ENCODE measurements at places on chromosomes 3 and 15. TPM values are rescaled to one million over a fixed set of nuclear protein-coding genes. Genes with fewer than 3 reads are reported as not detected.

DNA sequence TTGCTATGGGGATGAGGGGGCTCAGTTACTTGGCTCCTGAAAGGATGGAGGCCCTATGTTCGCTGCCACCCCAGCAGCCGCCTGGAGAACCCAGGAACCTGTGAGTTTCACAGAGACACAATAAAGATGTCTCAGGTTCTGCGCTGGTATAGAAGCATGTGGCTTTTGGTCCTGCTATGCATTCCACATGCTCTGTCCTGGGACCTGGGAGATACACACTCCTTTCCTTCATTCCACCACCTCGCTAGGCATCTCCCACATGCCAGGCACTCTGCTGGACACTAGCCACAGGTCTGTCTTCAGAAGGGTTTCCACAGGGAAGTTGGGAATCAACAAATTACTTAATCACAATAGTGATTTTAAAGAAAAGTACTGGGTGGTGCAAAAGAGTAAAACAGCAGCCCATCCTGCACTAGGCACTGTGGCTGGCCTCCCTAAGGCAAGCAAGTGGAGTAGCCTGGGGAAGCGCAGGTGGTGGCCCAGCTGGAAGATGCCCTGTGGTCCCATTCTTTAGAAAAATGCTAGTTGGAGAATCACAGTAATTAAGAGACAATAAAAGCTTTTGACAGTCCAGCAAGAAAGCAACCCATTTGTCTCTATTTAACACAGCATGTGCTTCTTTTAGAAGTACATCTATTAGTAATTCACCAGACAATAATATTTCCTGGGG, 408.9 kb upstream of the WNT5A start:
- no peak for DNase-seq

DNA sequence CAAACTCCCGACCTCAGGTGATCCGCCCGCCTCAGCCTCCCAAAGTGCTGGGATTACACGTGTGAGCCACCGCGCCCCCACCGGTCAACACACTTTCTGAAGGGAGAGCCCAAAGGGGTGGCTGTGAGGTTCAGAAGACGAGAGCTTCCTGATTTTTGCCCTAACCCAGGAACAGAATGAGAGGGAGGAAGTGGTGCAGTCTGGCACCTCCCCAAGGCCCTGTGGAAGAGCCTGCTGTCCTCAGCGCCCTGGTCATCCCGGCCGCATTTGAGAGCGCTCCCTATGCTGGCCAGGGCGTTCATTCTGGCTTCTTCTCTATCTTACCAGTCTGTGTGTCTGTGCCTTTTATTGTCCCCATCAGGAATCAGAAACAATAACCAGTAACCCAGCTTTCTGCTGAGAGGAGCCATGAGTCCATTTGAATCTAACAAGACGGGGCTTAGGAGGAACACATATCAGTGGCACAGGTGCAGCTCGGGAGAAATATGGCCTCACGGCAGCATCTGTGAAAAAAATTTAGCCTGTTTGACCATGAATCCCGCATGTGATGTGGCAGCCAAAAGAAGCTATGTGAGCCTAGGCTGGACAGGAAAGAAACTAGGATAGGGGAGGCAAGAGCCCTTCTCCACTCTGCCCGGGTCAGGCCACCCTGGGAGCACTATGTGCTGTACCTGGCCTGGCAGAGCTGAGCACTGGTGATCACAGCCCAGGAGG, 12.9 kb downstream of the BDH1 start:
- no peak for DNase-seq

DNA sequence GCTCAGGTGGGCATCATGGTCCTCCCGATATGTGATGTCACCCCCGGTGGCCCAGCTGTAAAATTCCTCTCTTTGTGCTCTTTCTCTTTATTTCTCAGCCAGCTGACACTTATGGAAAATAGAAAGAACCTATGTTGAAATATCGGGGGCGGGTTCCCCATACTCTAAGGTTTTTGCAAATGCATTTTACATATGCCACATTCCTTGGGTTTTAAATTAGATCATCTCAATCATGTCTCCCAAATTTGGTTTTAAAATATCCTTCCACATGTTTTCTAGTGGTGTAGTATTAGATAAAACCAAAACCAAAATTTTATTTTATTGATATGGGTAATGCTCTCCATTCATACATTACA, 4.4 kb upstream of the TMEM62 start:
- no peak for DNase-seq

DNA sequence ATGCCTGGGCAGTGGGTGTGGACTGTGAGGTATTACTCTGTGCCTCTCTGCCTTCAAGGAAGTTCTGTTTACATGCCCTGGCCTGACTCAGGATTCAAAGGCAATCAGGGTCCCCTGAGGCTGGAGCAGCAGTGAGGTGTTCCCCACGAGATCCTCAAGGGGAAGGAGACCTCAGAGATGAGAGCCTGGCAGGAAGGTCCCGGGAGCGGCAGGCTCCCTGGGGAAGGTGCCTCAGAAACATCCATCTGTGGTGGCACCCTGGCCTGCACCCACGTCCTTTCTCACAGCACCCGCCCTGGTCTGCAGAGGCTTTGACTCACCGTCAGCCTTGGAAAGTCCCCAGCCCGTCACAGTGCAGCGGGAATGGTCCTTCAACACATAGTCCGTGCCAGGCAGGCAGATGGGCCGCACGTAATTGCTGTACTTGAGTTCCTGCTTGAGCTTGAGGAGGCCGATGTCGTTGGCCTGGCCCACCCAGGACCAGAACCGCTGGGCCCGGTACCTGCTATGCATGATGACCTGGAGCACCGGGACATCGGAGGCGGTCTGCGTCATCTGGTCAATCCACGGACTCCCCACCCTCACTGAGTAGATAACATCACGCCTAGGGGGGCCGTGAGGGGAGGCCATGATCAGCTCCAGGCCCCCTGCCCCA, 3.6 kb downstream of the PRSS50 start:
- no peak for DNase-seq

DNA sequence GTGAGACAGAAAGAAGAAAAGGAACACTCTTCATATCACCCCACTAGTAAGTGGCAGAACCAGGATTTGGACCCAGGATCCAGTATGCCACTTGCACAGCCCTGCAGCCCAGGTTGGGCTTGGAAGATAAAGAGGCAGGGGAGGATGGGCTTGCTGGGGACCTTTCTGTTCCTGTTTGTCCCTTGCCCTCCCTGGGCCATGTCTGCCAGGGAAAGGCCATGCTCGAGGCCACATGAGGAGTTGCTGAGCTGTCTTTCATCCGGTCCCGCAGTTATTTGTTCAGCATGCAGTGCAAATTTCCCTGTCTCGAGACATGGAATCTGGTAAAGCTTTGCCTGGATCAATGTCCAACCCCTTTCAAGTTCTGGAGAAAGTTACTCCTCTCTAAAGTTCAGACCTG, 116.0 kb upstream of the MRPS22 start:
- DNase-seq: no peak

DNA sequence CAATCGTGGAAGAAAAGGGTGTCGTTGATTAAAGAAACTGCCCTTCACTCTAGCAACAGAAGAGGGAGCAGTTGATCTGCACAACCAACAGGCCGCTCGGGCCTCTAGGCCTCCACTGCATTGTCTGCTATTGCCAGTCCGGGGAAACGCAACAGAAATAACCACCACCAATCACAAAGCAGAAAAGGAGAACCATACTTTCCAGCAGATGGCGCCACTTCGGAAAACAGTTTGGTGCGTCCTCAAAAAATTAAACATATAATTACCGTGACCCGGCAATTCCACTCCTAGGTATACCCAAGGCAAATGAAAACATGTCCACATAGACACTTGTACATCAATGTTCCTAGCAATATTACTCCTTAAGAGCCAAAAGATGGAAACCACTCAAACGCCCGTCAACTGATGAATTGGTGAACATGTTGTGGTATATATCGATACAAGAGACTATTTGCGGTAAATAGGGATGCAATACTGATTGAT, 154.1 kb downstream of the TJP1 start:
- peak; percentile 21 for DNase-seq

- no peak for DNase-seq
Measured at GRCh38 chr3:22593638-22594037, 609.5 kb upstream of the UBE2E2 start.

DNA sequence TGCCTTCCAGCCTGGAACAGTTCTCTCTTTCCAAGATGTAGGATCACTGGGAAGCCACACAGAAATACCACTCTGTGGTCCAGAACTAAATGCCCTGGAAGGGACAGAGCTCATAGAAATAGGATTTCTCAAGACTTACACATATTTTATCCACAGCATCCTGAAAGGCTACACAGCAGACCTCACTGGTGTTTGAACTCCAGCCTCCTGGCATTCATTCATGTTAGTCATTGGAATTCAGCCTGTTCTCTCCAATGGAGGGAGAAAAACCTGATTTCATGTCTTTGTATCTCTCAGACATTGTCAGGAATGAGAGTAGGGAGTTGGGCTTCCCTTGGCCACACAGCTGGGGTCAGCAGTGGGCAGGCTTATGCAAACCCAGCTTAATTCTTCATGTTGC, 121.1 kb upstream of the PPP2R3A start:
- no peak for DNase-seq

Gene P2RY14
- total RNA-seq: 0.18 TPM

All from activated T-helper 2 cell treated with anti-CD3 and anti-CD28 coated beads, Interferon-gamma antibody, Interleukin-2, Interleukin-4, amounts not matched to agents 10 μg/mL and 5 μg/mL and 100 μg/mL, durations not matched to agents 14 hours and 24 hours and 36 hours (primary cell).